Stimulated activated CD4-positive, alpha-beta T cell treated with anti-CD3 and anti-CD28 coated beads, Interleukin-4, amount 100 ng/mL, for 4 hours (primary cell): ENCODE measurements at places on chromosomes 13 and 19.
A peak's percentile ranks its signal among the peaks of the same experiment; 100 is the strongest.

- no peak for DNase-seq
Measured at GRCh38 chr13:33184112-33184490, 101.5 kb downstream of the STARD13 start.

- DNase-seq = no peak
Measured at GRCh38 chr19:7200736-7201135, 93.5 kb downstream of the INSR start.

- no peak for DNase-seq
Measured at GRCh38 chr13:84741253-84741652, 859.0 kb upstream of the SLITRK1 start.

DNA sequence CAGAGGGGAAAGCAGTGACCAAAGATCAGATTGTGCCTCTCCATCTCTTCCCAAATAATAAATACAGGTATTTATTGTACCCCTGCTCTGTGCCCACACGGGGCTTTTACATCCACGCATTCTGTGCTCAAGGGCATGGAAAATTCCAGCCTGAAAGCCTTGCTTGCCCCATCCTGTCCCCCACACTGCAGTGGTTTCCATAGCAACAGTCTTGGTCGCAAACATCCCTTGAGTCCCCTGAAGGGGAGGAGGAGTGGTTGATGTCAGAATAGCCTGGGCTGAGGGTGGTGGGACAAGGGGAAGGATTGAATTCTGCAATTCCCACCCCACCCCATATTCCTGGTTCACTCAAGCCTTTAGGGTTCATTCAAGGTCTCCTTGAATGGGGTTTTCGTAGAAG lies 41.0 kb upstream of the USP29 start:
- DNase-seq = no peak

GRCh38 chr19:3118232-3119070 lies 17.4 kb upstream of the GNA15 start:
- DNase-seq = no peak

GRCh38 chr13:105762096-105762495 lies 773.4 kb downstream of the EFNB2 start:
- DNase-seq = no peak

GRCh38 chr13:104996022-104996421 lies 1539.4 kb downstream of the EFNB2 start:
- no peak for DNase-seq

GRCh38 chr19:7137120-7137519 lies 67.6 kb downstream of the ZNF557 start:
- DNase-seq = no peak

DNA sequence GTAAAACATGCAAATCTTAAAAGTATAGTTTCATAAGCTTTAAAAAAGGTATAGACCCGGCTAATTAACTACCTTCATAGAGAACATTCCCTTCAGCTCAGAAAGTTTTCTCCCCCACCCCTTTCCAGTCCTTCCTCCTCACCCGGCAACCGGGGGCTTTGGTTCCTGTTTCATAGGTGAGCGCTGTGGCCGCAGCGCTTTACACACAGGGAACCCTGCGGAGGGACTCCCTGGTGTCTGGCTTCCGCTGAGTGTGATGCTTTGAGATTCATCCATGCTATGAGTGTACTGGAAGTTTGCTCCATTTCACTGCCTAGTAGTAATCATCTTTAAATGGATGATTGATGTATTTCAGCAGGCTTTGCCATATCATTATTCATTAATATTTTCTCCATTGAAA lies 26.0 kb upstream of the PABPC3 start:
- no peak for DNase-seq

DNA sequence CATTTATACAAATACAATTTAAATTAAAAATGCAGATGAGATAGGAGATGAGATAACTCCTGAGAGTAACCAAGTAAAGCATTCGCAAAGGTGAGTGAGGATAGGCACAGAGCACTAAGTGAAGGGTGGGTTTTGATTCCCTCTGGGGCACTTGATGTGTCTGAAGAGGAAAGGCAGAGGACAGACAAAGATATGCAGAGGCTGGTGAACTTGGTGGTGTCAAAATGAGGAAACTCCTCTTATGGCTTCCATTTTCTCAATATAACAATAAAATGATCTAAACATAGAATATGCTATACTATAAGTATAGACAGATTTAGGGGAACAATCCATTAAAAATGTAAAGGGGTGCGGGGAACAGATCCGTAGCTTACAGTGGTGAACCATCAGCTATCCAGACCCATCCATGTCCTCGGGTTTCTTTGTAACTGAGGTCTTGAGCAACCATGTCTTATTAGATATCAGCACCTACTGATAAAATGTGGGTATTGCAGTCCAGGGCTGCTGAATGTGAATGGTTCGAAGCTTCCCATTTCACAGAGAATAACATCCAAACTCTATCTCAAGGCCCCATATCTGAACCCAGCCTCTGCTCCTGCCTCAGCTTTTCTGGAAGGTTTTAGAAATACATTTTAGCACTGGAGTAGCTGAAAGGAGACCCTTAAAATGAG lies 73.9 kb upstream of the SLC10A2 start:
- DNase-seq = no peak

- DNase-seq = no peak
Measured at GRCh38 chr13:46855166-46855565, 41.7 kb downstream of the HTR2A start.

DNA sequence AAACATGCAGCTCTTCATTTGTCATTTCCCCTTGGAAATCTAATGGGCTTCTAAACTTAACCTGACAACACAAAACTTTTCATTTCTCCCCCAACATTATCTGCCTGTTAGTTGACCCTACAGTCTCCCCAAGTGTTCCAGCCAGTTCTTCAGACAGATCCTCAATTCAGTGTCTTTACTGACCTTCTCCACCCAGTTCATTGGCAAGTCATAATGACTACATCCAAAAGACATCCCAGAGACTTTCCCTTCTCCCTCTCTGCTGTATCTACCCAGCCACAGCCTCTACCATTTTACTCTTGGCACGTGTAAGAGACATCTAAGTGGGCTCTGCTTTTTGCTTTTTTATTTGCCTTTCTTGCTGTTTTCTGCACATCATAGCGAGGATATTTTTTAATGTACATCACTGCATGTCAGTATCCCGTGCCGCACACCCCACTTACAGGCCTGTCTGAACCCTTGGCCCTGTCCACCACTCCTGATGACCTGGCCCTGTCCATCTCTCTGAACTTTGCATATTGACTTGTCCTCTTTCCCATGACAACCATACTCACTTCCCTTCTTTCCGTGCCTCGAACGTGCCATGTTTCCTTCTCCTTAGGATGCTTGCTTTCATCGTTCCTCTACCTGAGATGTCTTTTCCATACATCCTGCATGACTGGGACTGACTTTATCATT lies 391.9 kb downstream of the IRS2 start:
- no peak for DNase-seq

DNA sequence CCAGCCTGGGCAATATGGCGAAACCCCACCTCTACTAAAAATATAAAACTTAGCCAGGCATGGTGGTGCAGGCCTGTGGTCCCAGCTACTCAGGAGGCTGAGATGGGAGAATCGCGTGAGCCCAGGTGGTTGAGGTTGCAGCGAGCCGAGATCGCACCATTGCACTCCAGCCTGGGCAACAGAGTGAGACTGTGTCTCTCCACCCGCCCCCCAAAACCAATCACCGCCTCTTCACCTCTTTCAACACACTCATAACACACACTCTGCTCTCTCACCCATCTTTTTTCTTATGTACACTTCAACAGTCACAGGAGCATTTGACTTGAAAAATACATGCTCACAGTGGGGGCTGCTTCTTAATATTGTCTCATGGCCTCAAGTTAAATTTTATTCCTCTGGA lies 76.8 kb downstream of the ESD start:
- DNase-seq = no peak

GRCh38 chr13:91115776-91116175 lies 231.7 kb upstream of the MIR17HG start:
- DNase-seq = no peak

- peak; percentile 58 for DNase-seq
Measured at GRCh38 chr19:1503089-1503924, 9.5 kb downstream of the ADAMTSL5 start.

DNA sequence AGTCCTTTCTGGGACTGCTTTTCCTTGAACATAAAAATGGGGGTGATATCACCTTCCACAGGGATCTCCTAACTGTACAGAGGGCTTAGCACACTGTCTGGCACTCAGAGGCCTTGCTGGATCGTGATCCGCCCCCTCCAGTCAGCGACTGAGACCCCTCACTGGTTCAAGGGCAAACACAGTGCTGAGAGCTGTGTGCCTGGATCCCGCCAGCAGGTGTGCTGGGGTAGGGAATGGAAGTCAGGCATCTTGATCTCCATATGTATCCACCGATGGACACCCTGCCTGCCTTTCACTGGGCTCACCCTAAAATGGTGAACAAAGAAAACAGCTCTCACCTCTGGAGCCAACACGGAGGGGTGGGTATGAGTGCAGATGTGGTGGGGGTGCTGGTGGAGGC lies 64.3 kb downstream of the IRS2 start:
- DNase-seq = no peak

DNA sequence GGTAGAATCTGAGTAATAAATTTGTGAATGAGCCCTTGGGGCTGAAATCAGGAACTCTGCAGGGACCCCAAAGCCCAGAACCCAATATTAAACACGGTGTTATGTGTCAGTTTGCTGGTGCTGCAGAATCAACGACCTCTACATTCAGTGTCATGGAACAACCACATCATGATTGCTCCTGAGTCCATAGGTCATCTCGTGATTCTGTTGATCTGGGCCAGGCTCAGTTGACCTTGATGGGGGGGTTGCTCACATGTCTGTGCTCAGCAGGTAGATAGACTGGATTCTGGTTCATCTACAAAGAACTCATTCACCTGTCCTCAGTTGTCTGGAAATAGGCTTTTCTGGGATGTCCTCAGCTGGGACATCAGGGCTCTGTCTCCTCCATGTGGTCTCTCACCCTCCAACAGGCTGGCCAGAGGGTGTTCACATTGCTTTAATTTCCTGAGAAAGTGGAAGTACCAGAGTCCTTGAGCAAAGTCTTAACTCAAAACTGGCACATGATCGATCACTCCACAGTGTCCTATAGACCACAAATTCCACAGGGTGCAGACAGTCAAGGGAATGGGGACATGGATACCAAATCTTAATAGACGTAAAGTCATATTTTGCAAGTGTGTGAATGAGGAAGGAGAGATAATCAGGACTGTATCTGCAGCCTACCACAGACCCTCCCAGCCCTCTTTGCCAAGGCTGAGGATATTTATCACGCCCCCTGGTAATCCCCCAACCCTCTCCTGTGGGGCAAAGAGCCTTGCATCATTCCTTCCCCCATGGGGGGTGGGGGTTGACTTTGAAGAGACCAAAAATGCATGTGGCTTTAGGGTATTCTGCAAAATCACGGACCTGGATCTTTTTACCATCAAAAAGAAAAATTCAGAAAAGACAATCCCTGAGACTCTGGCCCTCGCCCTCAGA lies 39.3 kb upstream of the IGFL1 start:
- no peak for DNase-seq

GRCh38 chr13:75693227-75693626 lies 57.1 kb downstream of the LMO7 start:
- DNase-seq = no peak

GRCh38 chr19:2711172-2711874 lies 8.8 kb upstream of the GNG7 start:
- DNase-seq = no peak

DNA sequence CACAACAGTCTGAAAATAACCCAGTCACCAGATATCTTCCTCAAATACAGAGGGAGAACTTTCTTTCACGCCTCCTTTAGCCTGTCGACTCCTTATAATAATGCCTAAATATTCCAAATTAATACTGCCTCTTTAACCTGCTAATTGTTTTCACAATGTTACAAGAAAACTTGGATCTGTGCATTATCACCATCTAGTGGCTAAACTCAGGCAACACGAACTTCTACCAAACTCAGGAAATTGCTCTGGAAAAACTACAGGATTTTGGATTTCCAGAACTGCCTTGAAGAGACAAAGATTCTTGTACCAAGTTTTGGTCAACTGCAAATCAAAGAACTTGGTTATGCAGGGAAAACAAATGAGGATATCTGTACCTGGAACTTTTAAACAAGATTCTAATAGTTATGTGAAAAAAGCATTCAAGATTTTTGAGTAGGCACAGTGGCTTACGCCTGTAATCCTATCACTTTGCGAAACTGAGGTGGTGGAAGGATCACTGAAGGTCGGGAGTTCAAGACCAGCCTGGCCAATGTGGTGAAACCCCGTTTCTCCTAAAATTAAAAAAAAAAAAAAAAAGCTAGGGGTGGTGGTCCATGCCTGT lies 10.8 kb downstream of the CLN5 start:
- DNase-seq = no peak

DNA sequence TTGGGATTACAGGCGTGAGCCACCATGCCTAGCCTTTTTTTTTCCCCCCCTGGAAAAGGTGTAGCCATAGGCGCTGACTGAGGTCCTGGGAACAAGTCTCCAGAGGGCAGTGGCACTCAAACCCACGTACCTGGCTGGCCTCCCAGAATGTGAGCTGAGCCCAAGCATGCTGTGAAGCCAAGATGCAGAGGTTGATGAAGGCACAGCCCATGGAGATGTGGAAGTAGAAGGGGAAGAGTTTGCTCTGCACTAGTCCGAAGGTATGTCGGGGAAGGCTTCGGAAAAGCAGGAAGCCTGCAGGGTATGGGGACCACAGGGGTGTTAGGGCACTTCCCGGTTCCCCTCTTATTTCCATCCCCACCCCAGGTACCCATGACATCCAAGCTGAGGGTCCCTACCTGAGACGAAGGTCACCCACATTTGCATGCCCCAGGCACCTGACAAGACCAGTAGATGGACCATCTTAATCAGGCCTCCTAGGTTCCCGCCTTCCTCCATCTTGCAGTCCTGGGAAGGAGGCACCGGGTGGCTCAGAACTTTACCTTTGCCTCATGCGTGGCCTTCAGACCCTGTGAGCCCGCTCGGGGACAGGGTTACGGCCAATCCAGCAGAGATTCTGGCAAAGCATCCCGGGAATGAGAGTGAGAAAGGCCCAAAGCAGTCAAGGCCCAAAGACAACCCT lies 805 bp downstream of the TMEM205 start:
- no peak for DNase-seq

DNA sequence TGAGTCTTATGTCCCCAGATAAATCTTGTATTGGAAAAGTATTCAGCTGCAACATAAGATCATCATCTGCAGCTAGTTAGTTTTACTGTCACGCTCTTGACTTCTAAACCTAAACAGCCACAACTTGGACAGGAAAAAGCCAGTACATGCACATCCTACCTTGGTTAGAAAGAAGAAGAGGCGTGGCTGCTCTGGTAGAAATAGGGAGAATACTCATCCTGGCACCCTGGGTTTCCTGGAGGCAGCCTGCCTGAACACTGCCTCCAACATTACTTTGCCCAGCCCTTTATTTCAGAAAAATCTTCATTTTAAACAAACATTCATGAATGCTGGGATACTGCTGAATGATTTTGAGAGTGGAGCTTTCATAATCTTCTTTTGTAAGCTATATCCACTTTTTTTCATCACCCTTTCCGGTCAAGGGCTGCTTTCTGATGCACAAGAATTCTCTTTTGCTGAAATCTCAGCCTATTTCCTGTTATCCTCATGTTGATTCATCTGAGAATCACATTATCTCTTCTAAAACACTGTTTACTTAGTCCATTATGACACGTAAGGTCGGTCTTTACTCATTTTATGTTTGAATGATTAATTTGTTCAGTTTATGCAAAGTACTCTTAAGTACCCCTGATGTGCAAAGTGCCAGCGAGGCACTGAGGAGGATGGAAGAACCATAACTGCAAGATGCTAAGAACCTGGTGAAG lies 55.2 kb downstream of the STARD13 start:
- no peak for DNase-seq
